NCI-H460 (cell line): ENCODE measurements at places on chromosomes 1 and 21.

- no peak for DNase-seq
These were observed 534.4 kb downstream of the MATN1 start for GRCh38 chr1:30188999-30189398.

DNA sequence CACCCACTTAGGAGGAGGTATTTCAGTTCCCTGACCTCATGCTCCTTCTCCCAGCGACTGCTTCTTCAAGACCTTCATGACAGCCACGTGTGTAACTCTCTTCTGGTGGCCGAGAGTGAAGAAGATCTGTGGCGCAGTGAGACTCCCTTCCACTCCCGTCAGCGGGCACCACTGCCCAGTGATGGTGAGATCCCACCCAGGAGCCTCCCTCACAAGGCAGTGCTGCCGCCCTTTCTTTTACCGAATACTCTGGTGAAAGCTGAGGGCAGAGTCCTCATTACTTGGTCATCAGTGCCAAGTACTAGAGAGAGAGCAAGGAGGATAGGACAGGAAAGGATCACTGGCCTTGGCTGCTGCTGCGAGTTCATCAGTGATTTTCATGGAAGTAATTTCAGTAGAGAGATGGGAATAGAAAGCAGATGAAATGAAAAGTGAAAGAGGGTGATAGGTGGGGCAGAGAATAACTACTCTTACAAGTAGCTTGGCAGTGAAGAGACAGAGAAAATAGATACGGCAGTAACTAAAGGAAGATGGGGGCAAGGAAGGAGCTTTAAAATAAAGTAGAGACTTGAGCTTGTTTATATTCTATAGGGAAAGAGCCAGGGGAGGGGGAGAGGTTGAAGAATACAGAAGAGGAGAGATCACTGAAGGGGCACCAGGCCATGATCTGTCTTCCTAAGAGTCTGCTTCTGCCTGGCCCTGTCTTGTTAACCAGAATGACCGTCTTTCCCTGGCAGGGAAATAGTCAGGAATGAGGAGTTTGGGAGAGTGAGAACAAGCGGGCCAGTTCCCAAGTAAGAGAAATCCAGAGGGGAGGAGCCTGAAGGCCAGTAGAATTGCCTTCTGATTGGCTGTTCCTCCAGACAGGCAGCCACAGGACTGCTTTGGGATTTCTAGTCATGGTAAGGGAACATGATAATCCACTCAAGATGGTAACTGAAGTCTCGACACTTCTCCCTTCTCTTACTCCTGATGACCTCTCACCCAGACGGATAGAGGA, 18.3 kb downstream of the HYI start:
- no peak for DNase-seq

- no peak for DNase-seq
These were observed 2.4 kb downstream of the ADPRS start for GRCh38 chr1:36091141-36091540.

- no peak for DNase-seq
These were observed 26.6 kb downstream of the MAP3K7CL start for GRCh38 chr21:29157080-29157479.

DNA sequence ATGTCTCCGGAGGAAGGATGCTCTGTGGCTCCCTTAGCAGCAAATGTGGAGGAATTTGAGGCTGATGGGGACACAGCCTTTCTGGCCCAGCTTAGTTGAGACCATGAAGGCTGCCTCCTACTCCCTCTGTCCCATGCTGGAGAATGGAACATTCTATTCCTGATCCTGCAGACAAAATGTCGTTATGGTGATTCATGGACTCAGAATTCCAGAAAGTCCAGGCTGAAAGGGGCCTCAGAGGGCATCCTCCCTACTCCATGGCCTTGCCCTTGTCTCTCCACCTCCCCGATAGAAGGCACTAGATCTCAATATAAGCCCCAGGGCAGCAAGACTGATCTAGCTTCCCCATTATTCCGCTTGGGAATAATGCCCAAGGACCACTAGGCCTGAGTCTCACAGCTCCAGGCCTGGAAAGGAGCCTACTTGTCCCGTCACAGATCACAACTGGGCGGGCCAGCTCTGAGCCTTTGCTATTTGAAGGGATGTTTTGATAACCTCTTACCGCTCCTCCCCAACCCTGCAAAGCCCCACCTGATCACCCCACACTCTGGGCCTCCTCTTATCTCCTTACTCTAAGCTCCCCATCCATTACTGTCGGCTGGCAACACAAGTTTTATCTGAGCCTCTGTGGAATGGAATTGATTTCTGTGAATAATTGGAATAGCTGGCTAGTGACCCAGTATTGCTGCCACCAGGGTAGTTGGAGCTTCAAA, 52.8 kb upstream of the TRABD2B start:
- DNase-seq, result no peak

- no peak for DNase-seq
These were observed 37.9 kb downstream of the GABPA start for GRCh38 chr21:25772686-25773085.

- no peak for DNase-seq
These were observed 64.4 kb downstream of the SUSD4 start for GRCh38 chr1:223299553-223299952.

DNA sequence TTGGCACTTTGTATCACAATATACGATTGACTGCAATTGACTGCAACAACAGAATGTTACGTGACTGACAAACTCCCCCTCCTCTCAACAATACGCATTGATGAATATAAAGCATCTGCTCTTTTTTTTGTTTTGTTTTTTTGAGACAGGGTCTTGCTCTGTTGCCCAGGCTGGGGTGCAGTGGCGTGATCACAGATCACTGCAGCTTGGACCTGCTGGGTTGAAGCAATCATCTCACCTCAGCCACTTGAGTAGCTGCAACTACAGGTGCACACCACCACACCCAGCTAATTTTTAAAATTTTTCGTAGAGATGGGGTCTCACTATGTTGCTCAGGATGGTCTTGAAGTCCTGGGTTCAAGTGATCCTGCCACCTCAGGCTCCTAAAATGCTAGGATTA, 21.3 kb upstream of the CEP85 start:
- no peak for DNase-seq

DNA sequence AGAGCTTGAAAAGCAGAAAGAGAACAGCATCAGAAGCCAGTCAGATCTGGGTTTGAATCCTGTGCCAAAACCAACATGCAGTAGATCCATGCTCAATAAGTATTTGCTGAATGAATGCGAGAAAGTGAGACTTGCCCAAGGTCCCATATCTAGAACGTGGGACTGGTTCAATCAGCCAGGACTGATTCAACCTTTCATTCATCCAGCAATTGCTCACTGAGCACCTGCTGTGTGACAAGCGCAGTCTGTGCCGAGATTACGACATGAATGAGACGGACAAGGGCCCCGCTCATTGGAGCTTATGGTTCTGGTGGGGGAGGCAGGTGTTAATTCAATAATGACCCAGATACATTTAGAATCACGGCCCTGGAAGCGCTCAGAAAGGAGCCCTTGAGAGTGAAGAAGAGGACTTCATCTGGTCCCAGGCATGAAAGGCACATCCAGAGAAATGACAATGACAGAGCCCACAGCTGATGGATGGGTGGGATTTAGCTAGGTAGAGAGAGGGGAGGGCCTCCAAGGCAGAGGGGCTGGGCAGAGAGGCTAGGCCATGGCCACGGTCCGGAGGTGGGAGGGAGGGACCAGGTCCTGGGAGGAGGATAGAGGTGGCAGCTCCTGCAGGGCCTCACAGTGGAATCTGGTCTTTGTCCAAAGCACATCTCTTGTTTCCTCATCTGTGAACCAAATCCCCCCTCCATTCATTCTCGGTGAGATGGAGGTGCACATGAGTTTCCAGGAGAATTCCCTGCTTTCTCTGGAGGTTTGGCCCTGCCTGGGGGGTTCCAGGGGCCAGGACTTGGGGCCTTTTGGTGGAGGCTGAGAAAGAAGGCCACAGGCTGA, 4.2 kb upstream of the FAM131C start:
- no peak for DNase-seq

DNA sequence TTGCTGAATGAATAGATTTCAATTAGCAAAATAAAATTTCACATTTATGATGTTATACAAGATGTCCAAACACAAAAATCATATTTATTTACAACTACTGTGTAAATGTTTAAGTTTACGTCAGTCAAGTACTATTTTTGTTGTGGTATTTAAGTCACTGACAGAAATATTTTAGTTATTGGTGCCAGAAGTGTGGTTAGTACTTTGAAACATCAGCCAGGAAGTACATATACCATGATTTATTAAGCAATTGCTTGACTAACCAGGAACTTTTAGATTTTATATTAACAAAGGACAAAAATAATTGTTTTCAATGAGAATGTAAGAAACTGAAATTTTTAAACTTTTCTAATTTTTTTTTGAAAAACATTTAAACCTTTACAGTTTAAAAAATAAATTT, 2.4 kb upstream of the FCRL4 start:
- no peak for DNase-seq

DNA sequence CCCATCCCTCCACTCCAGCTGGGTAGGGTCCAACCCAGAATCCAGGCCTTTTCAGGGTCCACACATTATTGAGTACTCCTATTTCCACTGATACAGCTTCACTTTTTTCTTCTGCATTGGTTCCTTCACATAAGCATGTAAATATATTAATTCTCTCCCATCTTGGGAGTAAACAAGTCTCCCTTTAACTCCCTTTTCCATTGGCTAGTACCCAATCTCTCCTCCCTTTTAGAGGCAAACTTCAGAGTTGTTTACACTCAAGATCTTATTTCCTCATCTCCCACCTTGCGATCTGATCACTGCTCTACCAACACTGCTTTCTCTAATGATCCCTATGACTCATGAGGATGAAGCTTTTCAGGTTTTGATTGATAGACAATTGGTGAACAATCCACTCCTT, 20.3 kb downstream of the DMAP1 start:
- no peak for DNase-seq

DNA sequence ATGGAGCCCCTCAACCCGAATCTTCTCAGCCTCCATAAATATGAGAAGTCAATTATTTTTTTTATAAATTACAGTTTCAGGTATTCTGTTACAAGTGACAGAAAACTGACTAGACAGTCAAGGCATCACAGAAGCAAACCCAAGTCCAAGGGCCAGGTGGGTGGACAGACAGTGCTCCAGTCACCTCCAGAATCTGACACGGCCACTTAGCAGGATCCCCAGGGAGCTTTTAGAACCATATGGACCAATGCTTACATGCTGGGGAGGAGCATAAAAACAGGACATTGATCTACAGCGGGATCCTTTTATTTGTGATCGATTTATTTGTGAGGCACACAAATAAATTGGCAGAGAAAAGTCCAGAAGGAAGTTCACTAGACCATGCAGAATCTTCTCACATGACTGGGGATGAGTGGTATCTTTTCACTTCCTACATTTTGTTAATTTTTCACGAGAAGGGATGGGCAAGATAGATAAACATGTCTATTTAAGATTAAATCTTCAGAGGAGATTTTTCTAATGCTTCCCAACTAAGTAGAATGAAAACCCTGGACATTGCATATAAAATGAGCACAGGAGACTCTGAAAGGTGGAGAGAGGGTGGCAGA, 15.0 kb downstream of the ZNF496 start:
- DNase-seq, result no peak

- DNase-seq, result no peak
These were observed 55.5 kb downstream of the CAPN8 start for GRCh38 chr1:223609977-223610376.

DNA sequence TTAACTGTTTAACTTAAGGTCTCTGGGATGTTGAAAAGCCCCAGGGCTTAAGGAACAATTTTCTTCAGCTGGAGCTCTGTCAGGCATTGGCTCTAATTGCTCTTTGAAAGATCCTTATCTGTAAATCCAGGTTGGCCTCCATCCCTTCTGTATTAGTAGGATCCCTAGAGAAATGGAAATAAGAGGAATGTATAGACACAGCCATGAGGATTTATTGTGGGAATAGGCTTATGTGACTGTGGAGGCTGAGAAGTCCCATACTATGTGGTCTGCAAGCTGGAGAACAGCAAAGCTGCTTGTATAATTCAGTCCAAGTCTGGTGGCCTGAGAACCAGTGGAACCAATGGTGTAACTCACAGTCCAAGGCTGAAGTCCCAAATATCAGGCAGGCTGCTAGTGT, 47.6 kb upstream of the VAV3 start:
- no peak for DNase-seq

GRCh38 chr1:154520333-154520732, 18.1 kb upstream of the SHE start:
- DNase-seq, result no peak

DNA sequence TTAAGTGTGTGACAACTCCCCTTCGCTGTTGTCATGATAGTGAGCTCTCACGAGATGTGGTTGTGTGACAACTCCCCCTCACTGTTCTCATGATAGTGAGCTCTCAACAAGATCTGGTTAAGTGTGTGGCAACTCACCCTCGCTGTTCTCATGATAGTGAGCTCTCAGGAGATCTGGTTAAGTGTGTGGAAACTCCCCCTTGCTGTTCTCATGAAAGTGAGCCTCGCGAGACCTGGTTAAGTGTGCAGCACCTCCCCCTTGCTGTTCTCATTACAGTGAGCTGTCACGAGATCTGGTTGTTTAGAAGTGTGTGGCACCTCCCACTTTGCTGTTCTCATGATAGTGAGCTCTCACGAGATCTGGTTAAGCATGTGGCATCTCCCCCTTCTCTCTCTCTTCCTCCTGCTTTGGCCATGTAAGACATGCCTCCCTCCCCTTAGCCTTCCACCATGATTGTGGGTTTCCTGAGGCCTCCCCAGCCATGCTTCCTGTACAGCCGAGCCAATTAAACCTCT, 25.1 kb upstream of the LSS start:
- DNase-seq, result no peak

DNA sequence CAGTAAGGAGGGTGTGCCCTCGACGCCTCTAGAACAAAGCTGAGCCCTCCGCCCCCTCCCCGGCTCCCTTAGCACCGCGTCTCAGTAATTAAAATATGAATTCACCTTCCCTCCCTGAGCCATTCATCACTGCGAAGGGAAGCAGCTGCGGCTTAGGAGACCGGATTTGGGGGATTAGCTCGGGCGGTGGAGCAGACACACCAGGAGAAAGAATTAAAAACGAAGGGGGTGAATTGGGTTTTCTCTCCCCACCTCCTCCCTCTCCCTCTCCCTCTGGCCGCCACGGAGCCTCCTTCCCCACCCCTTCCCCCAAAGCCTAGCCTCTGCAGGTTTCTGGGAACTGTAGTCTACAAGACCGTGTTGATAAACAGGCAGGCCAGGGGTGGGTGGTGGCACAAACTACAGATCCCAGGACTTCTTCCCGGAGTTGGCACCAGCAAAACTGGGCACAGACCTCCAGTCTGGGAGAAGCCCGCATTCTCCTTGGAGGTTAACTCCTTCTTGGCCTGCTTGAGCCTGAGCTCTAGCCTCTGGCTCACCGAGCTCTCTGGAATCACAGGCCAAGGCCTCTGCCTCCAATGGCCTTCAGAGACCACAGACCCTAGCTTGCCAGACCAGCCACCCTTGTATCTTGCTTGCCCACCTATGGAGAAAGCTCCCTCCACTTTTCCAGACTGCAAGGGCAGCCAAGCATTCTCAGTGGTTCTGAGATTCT, 10.8 kb downstream of the BLACAT1 start:
- DNase-seq, result no peak

GRCh38 chr1:246724731-246725095, 504 bp downstream of the SCCPDH start:
- peak; percentile 54 for DNase-seq

- no peak for DNase-seq
These were observed 52.4 kb downstream of the DISP3 start for GRCh38 chr1:11531314-11531870.
